ENCODE measurements at places on chromosomes 2 and 18.

- no peak overlapping the region for H3K4me3 ChIP-seq
- H3K27ac ChIP-seq, result no peak overlapping the region
- no peaks in the 10 kb centered on the region for H3K27me3 ChIP-seq
- DNase-seq, result no peak
- H3K36me3 ChIP-seq, result peaks cover 49% of the 10 kb centered on the region
These were observed 2.9 kb downstream of the DDX1 start for GRCh38 chr2:15594291-15595256.

DNA sequence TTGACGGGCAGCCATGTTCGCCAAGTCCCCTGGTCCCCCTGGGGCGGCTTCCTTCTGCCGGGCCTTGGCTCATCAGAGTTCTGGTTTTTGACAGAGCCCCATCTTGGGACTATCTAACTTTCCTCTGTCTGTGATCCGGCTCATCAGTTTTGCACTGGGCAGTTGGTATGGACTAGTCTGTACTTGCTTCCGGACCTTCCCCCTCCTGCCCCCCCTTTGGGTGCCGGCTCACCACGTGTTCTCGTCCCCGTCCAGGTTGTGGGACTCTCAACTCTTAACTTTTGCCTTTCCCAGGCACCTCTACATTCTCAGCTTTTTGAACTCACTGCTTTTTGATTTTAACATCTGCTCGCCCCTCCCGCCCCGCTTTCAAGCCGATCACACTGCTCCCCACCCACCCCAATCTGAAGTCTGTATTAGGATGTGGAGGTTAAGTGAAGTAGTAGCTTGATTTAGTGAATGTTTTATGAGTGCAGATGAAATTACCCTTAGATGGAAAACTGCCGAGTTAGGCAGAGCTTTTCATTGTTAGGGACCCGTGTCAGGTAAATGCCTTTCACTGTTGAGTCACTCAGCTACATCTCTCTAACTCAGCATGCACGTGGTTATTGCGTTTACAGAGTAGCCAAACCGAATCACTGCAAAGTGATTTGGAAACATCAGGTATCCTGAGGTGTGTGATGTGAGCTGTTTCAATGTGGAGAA lies 874 bp downstream of the WDR43 start:
- H3K36me3 ChIP-seq, result peaks cover 11% of the 10 kb centered on the region
- peaks cover 35% of the 10 kb centered on the region for H3K4me1 ChIP-seq
- peak; percentile 58 for DNase-seq
- H3K27ac ChIP-seq, result peak overlapping the region; percentile 93
- peak overlapping the region; percentile 100 for H3K4me3 ChIP-seq
- H3K27me3 ChIP-seq, result peaks cover 5% of the 10 kb centered on the region

- no peaks in the 10 kb centered on the region for H3K36me3 ChIP-seq
- no peaks in the 10 kb centered on the region for H3K4me1 ChIP-seq
- no peak overlapping the region for H3K4me3 ChIP-seq
- H3K27ac ChIP-seq, result no peak overlapping the region
- H3K27me3 ChIP-seq, result no peaks in the 10 kb centered on the region
These were observed 709.5 kb upstream of the ACVR2A start for GRCh38 chr2:147135376-147135775.

DNA sequence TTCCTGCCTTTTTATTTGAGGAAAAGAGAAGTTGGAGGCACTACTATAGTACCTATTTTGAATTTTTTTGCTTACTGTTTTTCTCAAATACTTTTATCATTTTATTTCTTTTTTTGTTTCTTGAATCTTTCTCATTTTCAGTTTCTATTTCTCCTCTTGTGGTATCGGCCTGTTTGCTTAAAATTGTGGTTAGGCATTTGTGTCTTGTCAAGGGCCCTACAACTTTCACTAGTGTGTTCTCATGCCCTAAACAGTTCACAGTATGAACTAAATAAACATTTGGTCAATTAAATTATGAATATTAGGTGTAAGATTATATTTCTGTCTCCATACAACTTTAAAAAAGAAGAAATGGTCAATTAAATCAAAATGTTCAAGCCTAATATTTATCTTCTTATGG lies 613.5 kb downstream of the MBD2 start:
- H3K27ac ChIP-seq, result no peak overlapping the region
- DNase-seq, result no peak
- no peak overlapping the region for H3K4me3 ChIP-seq
- H3K27me3 ChIP-seq, result no peaks in the 10 kb centered on the region

GRCh38 chr2:169254774-169255173 lies 107.6 kb downstream of the LRP2 start:
- no peak overlapping the region for H3K27ac ChIP-seq
- no peak overlapping the region for H3K4me3 ChIP-seq
- no peaks in the 10 kb centered on the region for H3K4me1 ChIP-seq
- no peaks in the 10 kb centered on the region for H3K27me3 ChIP-seq
- no peak for DNase-seq

GRCh38 chr18:47893047-47893446 lies 37.4 kb downstream of the SMAD2 start:
- no peak overlapping the region for H3K27ac ChIP-seq
- no peak for DNase-seq
- no peaks in the 10 kb centered on the region for H3K4me1 ChIP-seq
- H3K27me3 ChIP-seq, result no peaks in the 10 kb centered on the region
- peaks cover 66% of the 10 kb centered on the region for H3K36me3 ChIP-seq
- H3K4me3 ChIP-seq, result no peak overlapping the region

- H3K27ac ChIP-seq, result no peak overlapping the region
- peaks cover 55% of the 10 kb centered on the region for H3K4me1 ChIP-seq
- no peak for DNase-seq
- H3K36me3 ChIP-seq, result no peaks in the 10 kb centered on the region
- H3K27me3 ChIP-seq, result no peaks in the 10 kb centered on the region
- H3K4me3 ChIP-seq, result no peak overlapping the region
These were observed 11.3 kb upstream of the MCFD2 start for GRCh38 chr2:46926863-46927262.

DNA sequence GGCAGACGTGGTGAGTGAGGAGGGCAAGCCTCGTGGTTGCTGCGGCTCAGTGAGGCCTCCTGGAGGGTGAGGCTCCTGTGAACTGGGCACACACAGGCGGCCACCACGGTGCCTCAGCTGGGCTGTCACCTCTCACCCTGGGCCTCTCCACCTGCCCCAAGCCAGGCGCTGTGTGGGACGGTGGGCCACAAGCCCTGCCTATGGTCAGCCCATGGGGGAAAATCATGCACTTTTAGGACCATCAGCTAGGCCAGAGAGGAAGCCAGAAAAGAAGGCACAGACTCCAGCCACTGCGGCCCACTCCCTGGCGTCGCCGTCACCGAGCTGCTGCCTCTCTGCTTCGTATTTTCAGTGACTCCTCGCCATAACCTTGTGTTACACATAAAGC lies 28.5 kb upstream of the HS6ST1 start:
- no peak for DNase-seq
- H3K36me3 ChIP-seq, result no peaks in the 10 kb centered on the region
- no peaks in the 10 kb centered on the region for H3K4me1 ChIP-seq
- H3K27me3 ChIP-seq, result no peaks in the 10 kb centered on the region
- no peak overlapping the region for H3K27ac ChIP-seq

GRCh38 chr2:64876137-64876647 lies 113.0 kb upstream of the SLC1A4 start:
- no peak overlapping the region for H3K27ac ChIP-seq
- H3K4me1 ChIP-seq, result peaks cover 3% of the 10 kb centered on the region
- no peaks in the 10 kb centered on the region for H3K36me3 ChIP-seq
- no peak overlapping the region for H3K4me3 ChIP-seq
- no peak for DNase-seq

- no peak overlapping the region for H3K27ac ChIP-seq
- H3K27me3 ChIP-seq, result no peaks in the 10 kb centered on the region
- H3K4me1 ChIP-seq, result no peaks in the 10 kb centered on the region
- DNase-seq, result no peak
- no peaks in the 10 kb centered on the region for H3K36me3 ChIP-seq
- H3K4me3 ChIP-seq, result no peak overlapping the region
These were observed 915.1 kb upstream of the FSHR start for GRCh38 chr2:50069454-50069853.

- H3K36me3 ChIP-seq, result no peaks in the 10 kb centered on the region
- DNase-seq, result no peak
- no peak overlapping the region for H3K4me3 ChIP-seq
- H3K4me1 ChIP-seq, result no peaks in the 10 kb centered on the region
- H3K27me3 ChIP-seq, result no peaks in the 10 kb centered on the region
These were observed 98.0 kb downstream of the SMAD7 start for GRCh38 chr18:48852794-48853193.

DNA sequence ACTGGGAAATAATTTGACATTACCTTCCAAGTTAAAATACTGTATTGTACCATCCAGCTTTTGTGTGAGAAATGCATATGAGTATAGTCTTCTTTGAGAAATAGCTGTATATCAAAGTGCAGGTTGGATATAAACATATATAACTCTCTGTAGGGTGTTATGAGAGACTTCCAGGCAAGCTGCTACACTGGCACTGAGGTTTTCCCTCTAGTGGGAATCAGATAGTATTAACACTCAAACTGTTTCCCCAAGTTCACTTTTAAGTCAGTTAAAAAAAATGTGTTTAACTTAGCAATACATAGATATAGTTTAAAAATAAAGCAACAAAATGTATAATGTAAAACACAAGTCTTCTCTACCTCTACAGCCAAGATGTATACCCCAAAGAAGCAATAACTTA lies 368.4 kb upstream of the SLC8A1 start:
- peak overlapping the region; percentile 53 for H3K27ac ChIP-seq
- no peak overlapping the region for H3K4me3 ChIP-seq
- peaks cover 4% of the 10 kb centered on the region for H3K36me3 ChIP-seq
- no peaks in the 10 kb centered on the region for H3K27me3 ChIP-seq

Data from DND-41 (cell line).